ENCODE measurements at places on chromosomes 13 and 19.

GRCh38 chr13:25288966-25289365 is 1.7 kb upstream of the MTMR6 start:
- DNase-seq = no peak

DNA sequence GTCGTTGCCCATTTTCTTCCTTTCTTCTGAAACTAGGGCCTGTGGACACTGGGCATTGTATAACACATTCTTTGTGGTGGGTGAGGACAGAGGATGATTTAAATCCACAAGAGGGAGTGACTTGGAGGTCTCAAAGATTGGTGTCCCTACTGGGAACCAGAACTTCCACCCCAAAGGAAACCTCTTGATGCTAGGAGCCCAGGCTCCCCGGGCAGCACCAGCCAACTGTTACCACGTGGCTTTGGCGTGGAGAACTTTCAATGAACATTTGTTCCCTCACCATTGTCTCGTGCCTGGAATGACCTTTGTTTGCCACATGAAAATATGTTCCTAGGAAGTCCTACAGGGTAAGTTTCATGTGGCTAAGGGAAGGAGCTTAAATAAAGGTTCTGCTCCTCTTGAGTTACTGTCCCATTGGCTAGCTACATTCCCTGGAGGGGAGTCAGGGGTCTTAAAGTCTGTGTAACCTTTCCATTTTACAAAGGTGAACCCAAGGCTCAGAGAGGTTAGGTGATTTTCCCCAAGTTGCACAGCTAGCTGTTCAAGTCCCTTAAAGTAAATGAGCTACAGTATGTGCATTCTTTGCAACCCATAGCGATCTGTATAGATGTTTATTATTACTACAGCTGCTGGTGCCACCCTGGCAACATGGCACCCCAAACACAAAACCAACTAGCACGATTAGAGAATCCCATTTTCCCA is 5.0 kb upstream of the CDX2 start:
- no peak for DNase-seq

GRCh38 chr19:46983097-46983496 is 36.5 kb upstream of the NPAS1 start:
- no peak for DNase-seq

DNA sequence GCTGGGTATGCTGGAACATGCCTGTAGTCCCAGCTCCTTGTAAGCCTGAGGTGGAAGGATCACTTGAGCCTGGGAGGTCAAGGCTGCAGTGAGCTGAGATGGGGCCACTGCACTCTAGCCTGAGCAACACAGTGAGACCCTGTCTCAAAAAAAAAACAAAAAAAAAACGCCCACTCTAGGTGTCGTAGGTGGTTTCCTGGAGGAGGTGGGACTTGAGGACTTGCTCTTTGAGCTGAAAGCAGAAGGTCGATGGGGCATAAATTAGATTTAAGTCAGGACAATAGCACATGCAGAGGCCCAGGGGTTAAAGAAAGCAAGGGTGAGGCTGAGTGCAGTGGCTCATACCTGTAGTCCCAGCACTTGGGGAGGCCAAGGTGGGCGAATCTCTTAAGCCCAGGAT is 12.9 kb upstream of the ILF3 start:
- DNase-seq = no peak

- DNase-seq = no peak
Observed at GRCh38 chr19:51226067-51226466, 1.2 kb downstream of the CD33 start.

DNA sequence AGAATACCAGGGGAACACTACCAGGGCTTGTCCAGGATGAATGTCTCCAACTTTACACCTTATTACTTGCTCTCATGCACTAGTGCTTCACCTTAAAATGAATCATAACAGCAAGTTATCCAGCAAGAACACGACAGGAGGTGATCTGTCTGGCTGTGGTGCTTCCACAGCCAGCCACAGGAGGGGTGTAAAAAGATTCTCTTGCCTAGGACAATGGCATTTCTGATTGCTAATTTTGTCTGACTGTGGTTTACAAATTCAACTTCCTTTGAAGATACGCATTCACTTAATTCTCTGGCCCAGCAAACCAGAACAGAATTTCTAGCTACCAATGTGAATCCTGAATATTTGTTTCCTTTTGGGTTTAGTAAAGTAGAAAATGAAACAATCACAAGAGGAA is 23.1 kb upstream of the COG3 start:
- no peak for DNase-seq

DNA sequence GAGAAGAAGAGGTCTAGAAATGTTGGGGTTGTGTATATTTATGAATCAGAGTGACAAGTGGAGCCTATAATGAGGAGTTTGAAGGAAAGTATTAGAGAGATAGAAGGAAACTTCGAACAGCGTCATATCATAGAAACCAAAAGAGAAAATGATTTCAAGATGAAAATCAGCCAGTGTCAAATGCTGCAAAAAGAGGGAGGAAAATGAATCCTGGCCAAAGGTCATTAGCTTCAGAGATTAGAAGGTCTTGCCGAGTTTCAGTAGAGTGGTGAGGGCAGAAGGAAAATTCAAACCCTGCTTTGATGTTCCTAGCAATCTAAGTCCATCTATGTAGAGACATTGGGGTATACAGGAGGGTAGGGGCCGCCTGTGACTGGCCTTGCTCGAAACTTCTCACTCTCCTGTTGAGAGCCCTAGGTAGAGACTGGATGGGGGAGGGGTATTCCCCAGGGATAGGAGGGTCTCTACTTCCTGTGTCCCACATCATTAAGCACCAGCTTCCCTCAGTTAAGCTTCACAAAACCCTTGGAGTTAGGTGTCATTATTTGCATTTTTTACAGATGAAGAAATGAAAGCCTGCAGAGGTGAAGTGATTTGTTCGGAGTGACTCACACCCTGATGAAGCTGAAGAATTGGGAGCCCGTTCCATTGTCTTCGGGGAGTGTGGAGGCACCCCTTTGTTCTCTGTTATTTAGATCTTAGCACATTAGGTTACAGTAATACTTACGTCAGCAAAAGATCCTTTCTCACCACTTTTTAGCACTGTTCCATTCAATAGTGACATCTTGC is 62.8 kb downstream of the FGF9 start:
- DNase-seq = no peak

- DNase-seq = no peak
Observed at GRCh38 chr13:111304041-111304544, 16.3 kb upstream of the TEX29 start.

DNA sequence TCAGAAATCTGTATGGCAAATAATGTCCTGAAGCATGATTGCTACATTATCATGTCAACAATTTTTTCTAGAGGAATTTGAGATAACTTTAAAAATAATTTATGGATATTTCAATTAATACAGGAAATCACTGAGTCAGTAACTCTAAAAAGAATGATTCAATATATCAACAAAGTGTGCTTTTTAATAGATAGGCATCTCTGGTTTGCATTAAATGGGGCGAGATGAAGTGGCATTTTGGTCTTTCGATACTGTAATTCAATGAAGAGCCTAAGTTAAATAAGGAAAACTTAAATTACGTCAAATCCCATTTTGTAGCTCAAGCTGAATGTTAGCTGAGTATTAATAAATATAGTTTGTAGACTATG is 342.8 kb downstream of the DACH1 start:
- no peak for DNase-seq

GRCh38 chr13:74025369-74025768 is 108.8 kb downstream of the KLF12 start:
- DNase-seq = no peak

DNA sequence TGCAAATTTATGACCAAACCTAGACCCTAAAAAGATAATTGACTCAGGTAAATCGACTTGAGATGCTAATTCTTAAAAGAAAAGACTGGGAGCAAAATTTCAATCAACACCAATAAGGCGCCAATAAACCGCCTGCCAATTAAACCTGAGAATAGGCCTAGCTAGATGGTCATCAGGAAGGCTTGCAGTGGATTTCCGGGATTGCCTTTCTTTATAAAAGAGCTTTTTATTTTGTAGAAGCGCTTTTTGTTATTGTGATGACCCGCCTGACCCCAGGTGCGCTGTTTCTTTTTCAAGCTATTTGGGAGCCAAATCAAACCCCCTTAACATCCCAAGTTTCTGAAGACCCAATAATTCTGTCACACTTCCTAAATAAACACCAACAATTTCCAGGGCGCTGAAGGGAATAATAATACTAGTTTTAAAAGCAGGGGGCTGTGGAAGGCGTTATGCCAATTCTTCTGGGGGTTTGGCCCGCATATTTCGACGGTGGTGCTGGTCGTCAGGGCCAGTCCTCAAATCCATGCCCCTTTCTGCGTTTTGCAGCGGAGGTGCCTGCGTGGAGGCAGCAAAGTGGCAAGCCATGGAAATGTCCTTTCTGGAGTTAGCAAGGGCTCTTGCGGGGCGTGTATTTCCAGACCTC is 2.9 kb upstream of the ZIC5 start:
- no peak for DNase-seq

GRCh38 chr13:52849291-52850071 is 1.0 kb upstream of the PCDH8 start:
- no peak for DNase-seq

- DNase-seq = peak; percentile 16
Observed at GRCh38 chr13:21124852-21125251, 51.5 kb downstream of the SKA3 start.

DNA sequence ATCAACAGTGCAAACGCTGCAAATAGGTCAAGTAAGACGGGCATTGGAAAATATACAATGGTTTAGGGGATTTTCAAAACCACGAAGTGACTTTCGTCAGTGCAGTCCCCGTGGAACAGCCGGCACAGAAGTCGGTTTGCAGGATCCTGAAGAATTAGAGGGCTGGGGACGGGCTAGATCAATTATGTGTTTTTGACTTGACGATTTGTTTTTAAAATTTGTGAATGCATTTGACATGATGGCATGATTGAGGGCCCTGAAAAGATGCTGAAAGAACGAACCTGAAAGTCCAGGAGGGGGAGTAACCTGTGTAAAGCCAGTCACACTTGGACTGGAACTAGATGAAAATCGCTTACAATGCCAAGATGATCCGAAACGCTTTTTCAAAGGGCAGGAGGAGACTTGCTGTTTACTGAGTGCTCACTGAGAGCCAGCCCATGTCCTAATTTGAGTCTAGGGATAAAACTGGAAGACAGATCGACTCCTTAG is 8.9 kb upstream of the DGKH start:
- no peak for DNase-seq

- no peak for DNase-seq
Observed at GRCh38 chr13:112161521-112162301, 94.8 kb downstream of the SOX1 start.

GRCh38 chr19:58088521-58089052 is 9.4 kb downstream of the ZSCAN18 start:
- no peak for DNase-seq

DNA sequence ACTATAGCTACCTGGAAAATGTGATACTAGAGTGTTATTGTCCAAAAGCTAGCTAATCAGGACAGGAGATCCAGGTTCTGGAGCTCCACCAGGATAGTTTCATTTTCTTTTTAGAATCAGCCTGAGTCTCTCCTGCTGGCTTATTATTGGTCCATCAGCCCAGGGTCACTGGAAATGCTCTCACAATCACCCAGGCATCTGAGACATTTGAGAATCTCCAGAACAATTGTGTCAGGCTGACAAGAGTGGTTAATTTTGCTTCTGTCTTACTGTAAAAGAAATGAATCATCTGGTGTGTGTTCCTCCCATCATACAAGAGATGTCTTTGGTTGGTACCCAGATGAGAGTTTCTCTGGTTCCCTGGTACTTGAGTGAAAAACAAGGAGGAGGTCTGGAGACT is 43.6 kb upstream of the ZNF681 start:
- DNase-seq = peak; percentile 83

GRCh38 chr13:88651531-88651930 is 980.4 kb downstream of the SLITRK5 start:
- DNase-seq = no peak

GRCh38 chr13:93108111-93108601 is 118.5 kb upstream of the GPC6 start:
- peak; percentile 9 for DNase-seq

DNA sequence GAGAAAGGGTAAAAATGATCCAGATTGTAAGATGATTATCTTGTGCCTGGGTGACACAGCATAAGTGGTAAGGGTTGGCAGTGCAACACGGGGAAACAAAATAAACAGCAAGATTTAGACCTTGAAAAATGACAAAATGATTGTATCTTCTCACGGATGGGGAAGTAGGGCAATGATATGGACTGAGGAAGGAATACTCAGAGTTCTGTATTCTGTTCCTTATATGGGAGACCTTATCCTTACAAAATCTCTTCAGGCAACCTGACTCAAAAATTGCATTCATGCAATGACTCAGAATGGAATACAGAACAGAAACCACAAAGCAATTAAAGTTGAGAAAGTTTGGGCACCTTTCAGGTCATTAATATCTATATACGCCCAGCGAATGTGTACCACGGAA is 149.0 kb downstream of the HS6ST3 start:
- no peak for DNase-seq

DNA sequence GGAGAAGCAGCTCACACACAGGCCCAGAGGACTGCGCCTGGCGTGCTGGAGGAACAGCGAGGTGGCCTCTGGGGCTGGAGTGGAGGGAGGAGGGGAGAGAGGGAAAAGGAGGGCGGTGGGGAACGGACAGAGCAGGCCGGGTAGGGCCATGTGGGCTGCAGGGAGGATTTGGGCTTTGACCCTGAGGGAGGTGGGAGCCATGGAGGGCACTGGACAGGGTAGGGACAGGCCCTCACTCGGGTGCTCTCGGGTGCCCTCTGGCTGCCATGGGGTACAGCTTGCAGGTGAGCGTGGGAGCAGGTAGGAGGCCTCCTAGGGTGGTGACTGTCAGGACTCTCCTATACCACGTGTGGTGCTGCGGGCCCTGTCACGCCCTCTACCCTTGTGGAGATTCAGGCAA is 22.8 kb downstream of the PLIN4 start:
- DNase-seq = no peak

GRCh38 chr13:113001241-113002140 is 32.5 kb downstream of the MCF2L start:
- peak; percentile 97 for DNase-seq

GRCh38 chr13:38680912-38681311 is 6.0 kb upstream of the FREM2 start:
- no peak for DNase-seq

DNA sequence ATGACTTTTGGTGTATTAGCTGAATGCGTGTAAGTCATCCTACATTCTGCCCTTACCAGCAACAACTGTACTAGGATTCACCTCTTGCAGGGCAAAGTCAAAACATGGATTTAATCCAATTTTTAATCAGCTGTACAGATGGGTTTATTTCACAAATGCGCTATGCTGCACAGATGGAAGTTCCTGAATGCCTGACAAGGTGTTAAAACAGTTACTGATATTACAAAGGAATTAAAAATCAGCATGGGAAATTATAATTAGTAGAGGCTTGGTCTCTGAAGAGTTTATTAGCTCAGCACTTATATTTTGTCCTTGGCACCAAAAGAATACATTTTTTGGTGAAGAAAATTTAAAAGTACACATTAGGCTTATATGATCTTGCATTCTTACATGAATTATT is 448.9 kb downstream of the PCDH9 start:
- no peak for DNase-seq

GRCh38 chr13:73329355-73329754 is 270.6 kb downstream of the KLF5 start:
- no peak for DNase-seq

DNA sequence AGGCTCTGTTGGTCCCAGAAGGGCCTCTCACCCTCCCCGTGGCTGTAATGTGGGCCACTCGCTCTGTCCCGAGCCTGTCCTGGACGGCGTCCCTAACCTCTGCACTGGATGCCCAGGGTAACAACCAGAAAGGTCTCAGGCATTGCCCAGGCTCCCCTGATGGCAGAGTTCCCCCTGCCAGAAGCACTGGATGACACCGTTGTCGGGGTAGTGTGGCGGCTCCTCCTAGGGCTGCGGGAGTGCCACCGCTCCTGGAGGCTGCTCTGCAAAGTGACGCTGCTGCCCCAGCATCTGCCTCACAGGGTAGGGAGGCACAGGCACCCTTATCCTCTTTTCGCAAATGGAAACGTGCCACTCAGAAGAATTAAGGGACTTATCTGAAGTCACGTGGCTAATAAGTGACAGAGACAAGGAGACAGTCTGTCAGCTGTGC is 32.0 kb downstream of the MPHOSPH8 start:
- no peak for DNase-seq
